Foreskin melanocyte (primary cell): ENCODE measurements at places on chromosomes 1 and 21.
A peak's percentile ranks its signal among the peaks of the same experiment; 100 is the strongest.

GRCh38 chr1:51989582-51990477 is 670 bp downstream of the RAB3B start:
- no peak for DNase-seq

GRCh38 chr1:163162381-163162914 is 40.3 kb downstream of the RGS5 start:
- DNase-seq = no peak

DNA sequence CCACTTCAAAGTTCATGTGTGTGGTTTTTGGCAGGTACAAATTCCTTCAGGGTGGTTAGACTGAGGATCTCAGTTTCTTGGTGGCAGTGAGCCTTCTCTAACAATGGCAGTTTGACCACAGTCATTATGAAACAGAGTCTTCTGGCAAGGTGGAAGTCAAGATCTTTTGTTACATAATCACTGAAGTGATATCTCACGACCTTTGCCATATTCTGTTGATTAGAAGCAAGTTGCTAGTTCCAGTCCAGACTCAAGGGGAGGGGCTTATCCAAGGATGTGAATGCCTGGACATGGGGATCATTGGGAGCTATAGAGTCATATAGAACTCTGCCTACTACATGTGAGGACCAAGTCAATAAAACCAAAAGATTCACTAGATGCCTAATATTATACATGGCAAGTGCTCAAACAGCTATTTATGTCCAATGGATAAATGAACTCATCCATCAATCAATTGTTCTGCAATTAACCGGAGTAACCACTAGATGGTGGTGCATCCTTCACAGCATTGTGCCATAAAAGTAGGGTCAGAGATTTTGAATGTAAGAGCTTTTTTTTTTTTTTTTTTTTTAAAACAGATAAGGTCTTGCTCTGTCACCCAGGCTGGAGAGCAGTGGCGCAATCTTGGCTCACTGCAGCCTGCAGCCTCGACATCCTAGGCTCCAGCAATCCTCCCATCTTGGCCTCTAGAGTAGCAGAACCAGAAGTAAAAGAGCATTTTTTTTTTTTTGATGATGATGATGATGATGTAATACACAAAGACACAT is 131.9 kb downstream of the CRB1 start:
- DNase-seq = peak; percentile 51

- no peak for DNase-seq
Observed at GRCh38 chr1:224563666-224564065, 52.5 kb upstream of the CNIH3 start.

GRCh38 chr21:16454399-16454798 is 724.6 kb downstream of the USP25 start:
- DNase-seq = no peak

DNA sequence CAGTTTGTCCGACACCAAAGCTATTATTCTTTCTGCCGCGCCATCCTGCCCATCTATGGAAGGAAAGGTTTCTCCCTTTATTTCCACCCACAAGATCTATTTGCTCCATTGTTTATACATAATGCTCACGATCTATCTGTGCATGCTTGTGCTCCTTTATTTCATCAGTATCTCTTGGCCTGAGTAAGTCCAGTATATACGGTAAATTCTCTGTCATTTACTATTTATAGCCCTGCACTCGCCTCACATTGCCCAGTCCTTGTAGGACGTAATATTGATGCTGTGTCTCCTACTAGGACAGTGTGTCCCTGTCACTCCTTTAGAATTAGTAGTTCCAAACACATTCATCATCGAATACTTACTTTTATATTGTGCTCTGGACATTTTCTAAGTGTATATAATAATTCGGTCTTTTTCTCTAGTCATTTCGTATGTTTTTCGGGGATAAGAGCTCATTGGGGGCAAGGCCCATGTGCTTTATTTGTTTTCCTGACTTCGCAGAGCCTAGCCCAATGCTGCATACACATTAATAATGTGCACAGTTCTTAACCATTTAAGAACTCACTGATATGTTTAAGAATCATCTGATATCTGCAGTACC is 3.1 kb upstream of the NID1 start:
- DNase-seq = no peak

GRCh38 chr1:28341591-28341990 is 12.8 kb downstream of the MED18 start:
- DNase-seq = no peak

DNA sequence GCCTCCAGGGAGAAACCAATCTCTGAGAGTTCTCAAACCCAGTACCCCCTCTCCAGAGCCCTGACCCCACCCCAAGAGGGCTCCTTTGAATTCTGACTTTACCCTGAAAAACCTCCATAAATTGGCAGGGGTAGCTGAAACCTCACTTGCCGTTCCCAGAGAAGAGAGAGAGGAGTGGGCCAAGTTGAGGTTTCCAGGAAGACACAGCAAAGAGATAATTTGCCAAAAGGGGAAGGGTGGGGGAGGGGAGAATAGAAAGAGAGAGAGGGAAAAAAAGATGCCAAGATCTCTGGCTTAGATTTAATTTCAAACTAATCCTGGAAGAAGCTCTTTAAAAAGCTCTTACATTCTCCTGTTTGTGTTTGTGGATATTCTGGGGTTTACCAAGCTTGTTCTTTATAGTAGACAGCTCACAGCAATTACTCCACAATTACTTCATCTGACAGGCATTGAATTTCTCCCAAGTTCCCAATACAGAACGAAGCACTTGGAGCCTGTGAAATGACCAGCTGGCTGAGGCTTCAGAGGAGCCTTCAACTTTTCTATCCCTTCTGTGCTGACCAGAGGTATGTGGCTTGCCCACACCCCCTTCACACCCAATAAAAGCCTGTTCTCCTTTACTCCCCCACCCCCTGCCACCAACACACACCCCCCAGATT is 1.1 kb upstream of the GRHL3 start:
- DNase-seq = no peak

- DNase-seq = no peak
Observed at GRCh38 chr1:10507111-10507879, 32.5 kb downstream of the PEX14 start.

DNA sequence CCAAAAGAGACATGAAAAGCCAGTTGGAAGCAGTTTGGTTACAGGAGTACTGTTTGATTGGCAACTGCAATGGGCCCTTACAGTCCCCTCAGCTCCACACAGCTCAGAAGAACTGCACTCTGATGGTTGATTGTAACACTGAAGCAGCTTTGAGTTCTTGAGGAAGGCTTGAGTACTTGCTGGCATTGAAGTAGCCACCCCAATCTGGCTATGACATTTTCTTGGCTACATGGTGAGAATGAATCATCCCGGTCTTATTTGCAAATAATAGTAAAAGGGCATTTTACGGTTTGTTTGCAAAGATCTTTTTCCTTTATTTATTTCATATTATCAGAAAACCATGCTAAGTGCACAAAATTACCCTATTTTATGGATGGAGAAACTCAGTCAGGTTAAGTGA is 159.7 kb upstream of the BEND5 start:
- no peak for DNase-seq

GRCh38 chr21:42440187-42440792 is 36.6 kb downstream of the UBASH3A start:
- no peak for DNase-seq
